ENCODE measurements at places on chromosomes 5 and 9. TPM values are rescaled to one million over a fixed set of nuclear protein-coding genes. Genes with fewer than 3 reads are reported as not detected.

- DNase-seq = peak; percentile 35
Observed at GRCh38 chr5:178839319-178839704, 20.4 kb upstream of the ZNF354B start.

DNA sequence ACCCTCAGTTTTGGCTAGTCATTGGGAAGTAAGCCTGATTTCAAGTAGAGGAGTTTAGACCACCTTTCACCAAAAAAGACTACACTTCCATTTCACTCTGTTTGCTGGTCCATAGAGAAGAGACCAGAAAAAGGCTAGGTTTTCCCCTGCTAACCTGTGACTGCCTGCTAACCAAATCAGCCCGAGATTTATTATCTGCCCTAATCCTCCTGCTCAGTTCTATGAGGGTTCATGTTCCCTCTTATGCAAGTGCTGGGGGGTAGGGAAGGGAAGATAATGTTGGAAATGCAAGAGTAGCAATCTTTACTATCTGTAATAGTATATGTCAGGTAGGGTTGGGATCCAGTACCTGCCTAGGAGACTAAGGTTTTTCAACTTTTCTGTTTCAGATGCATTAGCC is 51.6 kb upstream of the CCNG1 start:
- no peak for DNase-seq

DNA sequence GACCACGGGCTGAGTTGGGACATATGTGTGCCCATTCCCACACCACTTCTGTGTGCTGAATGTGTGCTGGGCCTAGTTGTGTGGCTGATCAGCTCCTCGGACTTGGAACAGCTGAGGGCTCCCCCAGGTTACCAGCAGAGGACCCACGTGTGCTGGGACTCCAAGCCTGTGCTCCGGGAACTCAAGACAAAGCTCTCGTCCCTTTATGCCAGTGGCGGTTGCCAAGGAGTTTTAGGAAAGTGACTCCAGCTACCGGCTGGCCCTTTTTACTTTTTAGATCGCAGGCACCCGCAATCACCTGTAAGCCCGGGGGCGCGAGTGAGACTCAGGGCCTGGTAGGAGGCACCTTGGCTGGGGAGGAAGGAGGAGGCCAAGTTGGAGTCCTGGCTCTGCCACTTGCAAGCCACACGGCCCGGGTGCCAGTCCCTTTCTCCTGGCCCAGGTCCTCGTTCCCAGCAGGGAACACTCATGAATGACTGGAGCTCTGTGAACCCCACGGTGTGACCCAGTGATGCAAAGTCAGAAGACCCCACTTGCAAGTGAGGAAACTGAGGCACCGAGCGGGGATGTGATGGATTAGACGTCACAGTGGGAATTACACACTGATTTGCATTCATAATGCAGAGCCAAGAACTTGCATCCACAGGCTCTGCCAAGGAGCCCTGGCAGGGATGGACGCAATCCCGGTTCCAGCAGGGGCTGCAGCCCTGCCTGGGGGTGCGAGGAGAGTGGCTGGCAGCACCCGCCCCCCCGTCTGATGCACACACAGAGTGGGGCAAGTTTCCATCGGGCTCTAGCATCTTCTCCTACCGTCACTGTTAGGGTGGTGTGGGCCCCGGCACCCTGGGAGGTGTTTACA is 26.9 kb downstream of the CRB2 start:
- DNase-seq = no peak

- DNase-seq = peak; percentile 36
Observed at GRCh38 chr5:130138406-130139045, 234.3 kb downstream of the CHSY3 start.

DNA sequence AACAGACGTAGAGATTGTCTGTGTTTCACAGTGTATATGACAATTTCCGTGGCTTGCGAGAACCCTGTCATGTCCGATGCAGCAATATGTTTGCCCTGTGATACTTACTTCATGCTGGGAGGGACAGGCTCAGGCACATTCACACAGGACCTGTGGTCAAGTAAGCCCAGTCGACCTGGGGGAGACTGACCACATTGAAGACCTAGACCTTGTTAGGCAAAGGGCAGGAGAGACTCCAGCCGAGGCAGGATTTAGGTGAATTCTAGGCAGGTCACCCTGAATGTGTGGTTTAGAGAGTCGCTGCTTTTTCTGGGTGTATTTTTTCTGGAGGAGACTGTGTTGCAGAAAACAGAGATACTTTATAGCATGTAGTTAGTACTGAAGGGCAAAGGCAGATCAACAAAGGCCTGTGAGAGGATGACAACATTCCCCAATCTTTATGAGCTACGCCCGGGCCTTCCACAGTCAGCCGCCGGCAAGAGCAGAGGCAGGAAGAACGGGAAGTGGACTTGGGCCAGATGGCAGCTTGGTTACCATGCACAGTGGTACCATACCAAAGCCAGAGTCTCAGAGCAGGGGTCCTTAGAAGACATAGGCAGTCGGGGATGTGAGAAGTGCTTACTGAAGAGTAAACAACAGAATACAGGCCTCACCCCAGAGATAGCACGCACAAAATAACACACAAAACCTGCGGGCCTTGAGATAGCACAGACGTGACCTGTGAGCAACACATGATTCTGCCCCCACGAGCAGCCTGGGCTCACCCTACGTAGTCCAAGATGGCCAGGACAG is 220.7 kb downstream of the CACNA1B start:
- no peak for DNase-seq

OTULIN gene
- total RNA-seq = 36.8 TPM

GRCh38 chr9:27701016-27701415 is 127.7 kb upstream of the C9orf72 start:
- no peak for DNase-seq

DNA sequence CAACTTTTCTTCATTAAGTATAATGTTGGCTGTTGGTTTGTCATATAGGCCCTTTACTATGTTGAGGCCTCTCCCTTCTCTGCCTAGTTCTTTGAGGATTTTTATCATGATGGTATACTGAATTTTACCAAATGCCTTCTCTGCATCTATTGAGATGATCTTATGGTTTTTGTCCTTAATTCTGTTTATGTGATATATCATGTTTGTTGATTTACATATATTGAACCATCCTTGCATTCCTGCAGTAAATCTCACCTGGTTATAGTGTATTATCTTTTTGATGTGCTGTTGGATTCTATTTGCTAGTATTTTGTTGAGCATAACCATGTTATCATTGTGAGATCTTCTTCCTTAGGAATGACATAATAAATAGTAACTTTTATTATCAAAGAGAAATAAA is 362.9 kb downstream of the CCDC171 start:
- peak; percentile 29 for DNase-seq

- DNase-seq = no peak
Observed at GRCh38 chr5:93715327-93715726, 26.1 kb downstream of the POU5F2 start.

DNA sequence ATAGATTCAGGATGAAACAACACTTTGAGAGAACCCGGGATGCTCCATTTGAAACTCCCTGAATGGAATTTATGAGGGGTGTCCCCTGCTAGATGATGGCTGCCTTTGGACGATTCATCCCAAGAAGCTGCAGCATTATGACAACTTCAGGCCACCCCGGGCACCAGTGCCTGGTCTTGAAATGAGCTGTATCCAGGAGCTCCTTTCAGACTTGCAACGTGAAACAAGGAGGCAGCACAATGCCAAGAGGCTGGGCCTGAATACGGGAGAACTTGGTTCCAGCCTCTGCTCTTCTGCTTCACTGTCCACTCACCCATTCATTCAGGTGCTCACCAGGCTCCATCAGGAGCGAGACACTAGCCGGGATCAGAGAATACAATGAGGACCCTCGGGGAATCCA is 78.3 kb downstream of the STK10 start:
- no peak for DNase-seq

DNA sequence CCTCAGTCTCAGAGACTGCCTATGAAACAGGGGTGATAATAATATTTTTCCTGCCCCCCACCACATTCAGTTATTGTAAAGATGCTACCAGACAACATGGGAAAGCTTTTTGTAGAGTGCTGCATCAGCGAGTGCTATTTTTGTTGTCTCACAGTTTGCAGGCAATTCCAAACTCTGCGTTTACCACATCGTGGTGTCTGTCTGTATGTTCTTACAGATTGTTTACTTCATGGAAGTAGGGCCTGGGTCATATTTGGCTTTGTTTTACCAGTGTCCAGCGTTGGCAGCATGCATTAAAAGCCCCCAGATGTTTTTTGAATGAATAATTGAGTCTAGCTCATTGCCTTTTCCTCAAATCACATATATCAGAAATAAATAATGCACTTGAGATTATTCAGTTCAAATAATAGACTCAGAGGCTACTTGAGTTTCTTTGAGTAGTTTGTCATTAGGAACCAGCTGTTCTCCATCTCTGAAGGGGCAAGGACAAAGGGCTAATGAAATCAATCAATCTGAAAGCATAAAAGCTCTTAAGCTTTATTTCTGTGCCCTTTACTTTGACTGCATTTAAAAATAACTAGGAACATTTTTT is 243.7 kb downstream of the CWC27 start:
- DNase-seq = no peak

GRCh38 chr5:14424011-14424685 is 157.4 kb upstream of the OTULINL start:
- no peak for DNase-seq

- DNase-seq = peak; percentile 45
Observed at GRCh38 chr5:35656721-35657120, 39.1 kb downstream of the SPEF2 start.

DNA sequence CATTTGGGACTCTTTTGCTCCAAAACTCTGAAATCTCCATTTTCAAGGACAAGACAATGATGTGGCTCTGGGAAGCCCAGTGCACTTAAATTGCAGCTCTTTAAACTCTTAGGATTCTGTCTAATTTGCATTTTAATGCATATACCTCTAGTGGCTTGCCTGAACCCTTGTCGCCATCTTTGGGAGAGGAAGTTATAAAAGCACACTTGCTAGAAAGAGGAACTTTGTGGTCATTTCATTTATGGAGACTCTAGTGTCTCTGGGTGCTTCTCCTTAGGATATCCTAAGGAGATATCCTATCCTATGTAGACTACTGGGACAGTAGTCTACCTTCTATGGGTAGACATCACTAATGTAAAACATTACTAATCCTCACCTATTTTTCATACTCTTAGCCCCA is 77.3 kb upstream of the SLC1A3 start:
- no peak for DNase-seq

- no peak for DNase-seq
Observed at GRCh38 chr5:139051392-139051791, 146.8 kb downstream of the SIL1 start.

DNA sequence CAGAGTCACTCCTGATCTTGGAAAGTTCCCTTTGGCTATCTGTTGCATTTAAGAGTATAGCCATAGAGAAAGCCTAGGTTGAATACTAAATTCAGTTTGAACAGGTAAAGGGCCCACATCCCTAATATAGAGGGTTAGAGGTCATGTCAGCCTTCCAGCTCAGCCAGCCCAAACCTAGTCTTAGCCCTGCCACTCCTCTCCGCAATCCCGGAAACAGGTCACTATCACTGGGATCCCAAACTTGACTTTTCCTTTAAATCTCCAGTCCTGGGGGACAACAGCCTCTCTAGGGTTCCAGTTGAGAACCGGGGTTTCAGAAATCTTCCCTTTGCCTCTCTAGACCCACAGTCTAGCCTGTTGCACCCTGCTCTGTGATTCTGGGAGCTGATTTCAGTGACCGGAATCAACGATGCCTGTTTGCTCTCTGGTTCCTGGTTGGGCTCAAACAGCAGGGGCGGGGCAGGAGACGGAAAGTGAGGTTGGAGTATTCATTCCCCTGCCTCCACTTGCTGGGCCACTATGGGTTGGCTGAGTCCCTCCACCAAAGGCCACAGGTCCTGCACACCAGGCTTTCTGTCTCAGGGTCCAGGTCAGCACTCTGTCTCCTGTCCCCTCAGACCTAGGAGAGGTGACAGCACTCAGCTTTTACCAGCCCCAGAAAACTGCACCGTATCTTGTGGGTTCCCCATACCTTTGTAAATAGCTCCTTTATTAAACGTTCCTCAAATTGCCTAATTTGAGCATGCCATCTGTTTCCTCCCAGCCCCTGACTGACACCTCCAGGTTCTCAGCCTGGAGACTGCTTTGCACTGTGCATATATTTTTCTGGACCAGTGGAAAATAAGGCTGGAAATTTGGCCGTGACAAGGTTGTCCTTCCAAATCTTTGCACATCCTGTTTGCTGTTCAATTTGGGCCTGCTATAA is 23.8 kb upstream of the CPEB4 start:
- no peak for DNase-seq

- no peak for DNase-seq
Observed at GRCh38 chr5:143413958-143414669, 10.6 kb upstream of the NR3C1 start.

GRXCR2 gene
- total RNA-seq = not detected

- no peak for DNase-seq
Observed at GRCh38 chr5:92674321-92674720, 906.7 kb downstream of the NR2F1-AS1 start.

GRCh38 chr9:123312306-123312877 is 43.6 kb upstream of the CRB2 start:
- no peak for DNase-seq

MCCC2 gene
- total RNA-seq = 23.9 TPM

ACTBL2 gene
- total RNA-seq = 0.11 TPM

TAF1L gene
- total RNA-seq = not detected

- DNase-seq = no peak
Observed at GRCh38 chr5:91225848-91226686, 157.1 kb downstream of the ARRDC3 start.

- peak; percentile 26 for DNase-seq
Observed at GRCh38 chr9:130565792-130566191, 13.6 kb upstream of the FUBP3 start.

- no peak for DNase-seq
Observed at GRCh38 chr9:95480346-95480745, 36.4 kb downstream of the PTCH1 start.

DNA sequence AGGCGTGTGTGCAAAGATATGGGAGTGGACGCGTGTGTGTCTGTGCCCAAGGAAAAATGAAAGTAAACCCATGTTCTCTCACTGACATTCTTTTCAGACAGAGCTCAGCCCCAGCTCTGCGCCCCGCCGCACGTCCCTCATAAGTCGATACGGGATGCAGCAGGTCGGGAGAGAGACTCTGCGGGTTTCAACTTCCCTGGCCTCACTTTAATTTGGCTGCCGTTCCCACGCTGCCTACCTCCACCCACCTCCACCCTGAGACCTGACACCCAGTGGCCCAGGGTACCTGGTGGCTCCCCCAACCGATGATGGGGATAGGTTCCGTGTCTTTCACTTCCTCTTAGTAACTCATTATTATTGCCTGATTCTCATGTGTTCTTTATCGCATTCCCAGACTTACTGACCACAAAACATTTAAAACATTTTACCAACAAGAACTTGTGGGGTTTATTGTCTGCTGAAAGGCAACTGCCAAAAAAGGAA is 19.4 kb downstream of the LHX2 start:
- peak; percentile 54 for DNase-seq

DNA sequence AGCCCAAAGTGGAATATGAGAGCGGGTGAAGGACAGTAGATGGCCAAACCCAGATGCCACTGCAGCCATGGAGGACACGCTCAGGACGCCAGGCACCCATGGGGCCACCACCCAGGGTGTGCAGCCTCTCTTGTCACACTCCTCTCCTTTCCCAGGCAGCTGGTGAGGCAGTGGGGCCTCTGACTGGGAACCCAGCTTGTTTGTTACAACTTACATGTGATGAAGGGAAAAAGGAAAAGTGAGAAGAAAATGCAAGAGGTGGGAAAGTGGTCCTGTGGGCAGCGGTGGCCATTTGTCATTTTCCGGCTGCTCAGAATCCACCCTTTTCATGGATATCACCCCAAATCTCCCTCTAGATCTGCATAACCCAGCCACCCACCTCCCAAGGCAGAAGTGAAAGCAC is 62.7 kb upstream of the UNC5A start:
- DNase-seq = no peak
